ENCODE measurements at places on chromosomes 4 and X.

- DNase-seq = no peak
Measured at GRCh38 chr4:78601013-78601412, 49.4 kb downstream of the ANXA3 start.

GRCh38 chr4:109877400-109877799, 29.5 kb downstream of the LRIT3 start:
- DNase-seq = no peak

DNA sequence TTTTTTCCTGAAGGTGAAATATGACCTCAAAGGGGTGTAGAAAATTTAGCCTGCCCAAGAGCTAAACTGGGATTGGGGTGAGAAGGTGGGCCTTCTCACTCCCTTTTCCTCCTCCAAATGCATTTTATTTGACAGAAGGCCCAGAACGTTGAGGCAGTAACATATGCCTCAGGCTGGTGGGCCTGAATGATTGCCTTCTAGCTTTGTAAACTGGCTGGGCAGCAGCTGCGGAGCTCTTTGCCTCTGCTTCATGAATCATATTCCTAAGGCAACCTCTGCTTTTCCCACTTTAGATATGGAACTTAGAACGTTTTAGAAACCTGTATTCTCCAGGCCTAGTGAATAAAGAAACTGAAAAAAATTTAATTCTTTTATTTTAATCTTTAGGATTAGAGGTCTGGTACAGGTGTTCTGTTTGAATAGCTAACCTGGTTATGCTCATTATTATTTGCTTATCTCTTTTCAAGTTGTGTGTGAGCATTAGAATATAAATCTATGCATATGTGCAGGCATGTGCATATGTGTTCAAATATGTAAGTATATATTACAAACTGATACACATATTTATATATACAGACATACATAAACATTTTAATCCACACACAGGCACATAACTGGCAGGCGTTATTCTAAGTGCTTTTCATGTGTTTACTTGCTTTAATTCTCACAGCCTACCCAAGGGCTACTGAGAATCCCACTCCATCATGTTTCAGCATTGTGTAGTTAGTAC, 11.5 kb downstream of the PRDM8 start:
- DNase-seq = no peak

GRCh38 chr4:78520808-78521226, 30.8 kb upstream of the ANXA3 start:
- DNase-seq = no peak

DNA sequence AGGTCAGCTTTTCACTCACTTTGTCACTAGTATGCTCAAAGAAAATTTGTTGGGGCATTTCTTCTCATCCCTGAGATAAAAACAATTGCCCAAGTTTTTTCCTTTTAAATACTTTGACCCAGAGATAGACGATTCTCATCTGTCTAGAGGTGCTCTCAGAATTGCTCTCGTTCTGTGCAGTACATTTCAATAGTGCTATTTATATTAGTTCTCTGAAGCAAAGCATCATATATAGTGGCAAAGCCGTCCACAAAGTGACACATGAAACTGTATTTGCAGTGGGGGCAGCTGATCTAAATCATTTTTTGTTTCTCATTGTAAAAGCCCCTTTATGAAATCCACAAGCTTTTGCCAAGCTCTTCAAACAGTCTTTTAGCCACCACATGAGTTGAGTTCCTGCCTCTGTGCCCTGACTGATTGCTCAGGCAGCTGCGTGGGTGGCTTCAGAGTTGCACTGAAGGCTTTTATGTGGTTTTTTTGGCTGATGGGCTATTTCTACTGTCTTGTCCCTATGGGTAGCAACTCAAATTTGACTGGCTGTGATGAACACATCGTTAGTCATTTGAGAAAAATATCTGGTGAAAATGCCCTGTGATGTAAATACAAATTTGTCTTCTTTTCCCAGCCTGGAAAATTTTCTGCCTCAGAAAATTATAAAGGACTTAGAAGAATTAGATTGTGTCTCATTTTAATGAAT, 119.1 kb upstream of the OTUD4 start:
- peak; percentile 69 for DNase-seq

GRCh38 chr4:67714955-67715354, 14.0 kb upstream of the UBA6 start:
- no peak for DNase-seq

- no peak for DNase-seq
Measured at GRCh38 chrX:9611436-9612145, 146.7 kb downstream of the TBL1X start.

GRCh38 chrX:74906417-74906816, 18.8 kb downstream of the NEXMIF start:
- no peak for DNase-seq

DNA sequence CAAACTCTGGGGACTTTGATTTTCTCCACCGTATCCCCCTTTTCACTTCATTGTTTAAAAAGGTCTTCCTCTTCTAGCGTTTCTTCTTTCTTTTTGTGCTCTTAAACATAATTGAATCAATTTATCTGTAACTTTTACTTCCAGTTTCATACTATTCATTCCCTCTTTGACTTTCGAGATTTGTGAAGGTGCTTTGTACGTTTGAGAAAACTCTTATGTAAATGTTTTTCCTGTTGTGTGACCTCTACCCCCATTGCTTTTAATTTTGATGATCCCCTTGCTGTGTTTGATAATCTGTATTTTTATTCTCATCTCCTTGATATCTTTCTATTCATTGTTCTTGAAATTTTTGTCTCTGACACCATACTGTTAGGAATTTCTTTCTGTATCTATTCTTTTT, 4.8 kb downstream of the USP38 start:
- no peak for DNase-seq

DNA sequence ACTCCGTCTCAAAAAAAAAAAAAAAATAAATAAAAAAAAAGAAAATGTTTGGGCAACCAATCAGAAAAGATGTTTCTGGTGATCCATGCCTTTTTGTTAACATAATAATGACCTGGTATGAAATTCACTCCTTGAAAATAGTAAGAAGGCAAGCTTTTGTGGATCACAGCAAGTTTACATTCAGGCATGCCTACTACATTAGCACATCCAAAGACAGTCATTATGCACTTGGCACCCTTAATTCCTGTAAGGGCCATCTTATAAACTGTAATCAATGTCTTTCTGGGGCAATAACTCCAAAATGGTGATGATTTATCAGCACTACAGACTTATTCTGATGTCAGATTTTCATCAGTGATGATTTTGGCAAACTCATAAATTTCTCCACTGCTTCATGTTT, 1871.6 kb upstream of the AGA start:
- no peak for DNase-seq

Data from stimulated activated CD8-positive, alpha-beta memory T cell treated with anti-CD3 and anti-CD28 coated beads, Interleukin-4, amount 100 ng/mL, for 24 hours (primary cell).